Heart left ventricle (tissue), 16 donors: ENCODE measurements at places on chromosomes 3 and 15. TPM values are rescaled to one million over a fixed set of nuclear protein-coding genes. Genes with fewer than 3 reads are reported as not detected.
A peak's percentile ranks its signal among the peaks of the same experiment; 100 is the strongest.

KBTBD13 gene
- total RNA-seq: 7.7 TPM

- DNase-seq: no peak
Measured at GRCh38 chr15:34942363-34942762, 27.2 kb downstream of the AQR start.

- no peak for DNase-seq
Measured at GRCh38 chr3:102529452-102529851, 94.6 kb downstream of the ZPLD1 start.

DNA sequence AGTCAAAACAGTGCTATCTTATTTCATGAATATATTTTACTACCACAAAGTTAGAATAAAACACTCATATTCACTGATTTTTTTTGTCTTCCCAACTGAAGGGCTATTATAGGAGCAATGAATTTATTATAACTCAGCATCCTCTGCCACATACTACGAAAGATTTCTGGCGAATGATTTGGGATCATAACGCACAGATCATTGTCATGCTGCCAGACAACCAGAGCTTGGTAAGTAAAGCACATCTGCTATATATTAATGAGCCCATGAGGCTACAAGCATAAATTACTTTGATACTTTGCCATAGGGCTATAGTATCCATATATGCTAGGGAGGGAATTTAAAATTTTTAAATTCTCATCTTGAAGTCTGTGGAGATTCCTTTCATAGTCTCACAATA lies 95.9 kb downstream of the FEZF2 start:
- no peak for DNase-seq

PLA2G4F gene
- total RNA-seq: 0.54 TPM

GRCh38 chr15:55977231-55977630 lies 16.2 kb downstream of the NEDD4 start:
- no peak for DNase-seq

GRCh38 chr3:151166161-151166560 lies 36.9 kb downstream of the GPR171 start:
- DNase-seq: no peak

DNA sequence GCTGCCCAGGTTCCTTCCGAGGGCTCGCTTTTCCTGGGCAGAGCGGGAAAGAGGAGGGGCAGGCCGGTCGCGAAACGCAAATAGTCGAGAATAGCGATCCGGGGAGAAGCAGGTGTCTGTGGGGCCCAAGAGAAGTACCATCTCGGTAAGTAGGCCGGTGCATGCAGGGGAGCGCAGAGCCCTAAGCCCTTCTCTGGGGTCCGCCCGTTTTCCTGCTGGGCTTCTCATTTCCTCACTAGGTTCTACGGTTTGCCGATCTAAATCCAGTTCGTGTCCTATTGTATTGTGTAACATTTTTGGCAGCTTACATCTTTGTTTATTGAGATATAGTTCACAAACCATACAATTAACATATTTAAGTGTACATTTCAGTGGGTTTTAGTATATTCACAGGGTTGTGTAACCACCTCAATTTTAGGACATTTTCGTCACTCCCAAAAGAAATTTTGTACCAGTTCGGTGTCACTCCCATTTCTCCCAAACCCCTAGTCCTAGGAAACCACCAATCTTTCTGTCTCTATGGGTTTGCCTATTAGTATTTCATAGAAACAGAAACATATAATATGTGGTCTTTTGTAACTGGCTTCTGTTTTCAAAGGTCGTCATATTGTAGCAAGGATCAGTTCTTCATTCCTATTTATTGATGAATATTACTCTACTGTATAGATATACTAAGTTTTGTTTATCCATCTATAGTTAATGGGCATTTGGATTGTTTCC lies 6.8 kb upstream of the TRIM69 start:
- DNase-seq: peak; percentile 46

DNA sequence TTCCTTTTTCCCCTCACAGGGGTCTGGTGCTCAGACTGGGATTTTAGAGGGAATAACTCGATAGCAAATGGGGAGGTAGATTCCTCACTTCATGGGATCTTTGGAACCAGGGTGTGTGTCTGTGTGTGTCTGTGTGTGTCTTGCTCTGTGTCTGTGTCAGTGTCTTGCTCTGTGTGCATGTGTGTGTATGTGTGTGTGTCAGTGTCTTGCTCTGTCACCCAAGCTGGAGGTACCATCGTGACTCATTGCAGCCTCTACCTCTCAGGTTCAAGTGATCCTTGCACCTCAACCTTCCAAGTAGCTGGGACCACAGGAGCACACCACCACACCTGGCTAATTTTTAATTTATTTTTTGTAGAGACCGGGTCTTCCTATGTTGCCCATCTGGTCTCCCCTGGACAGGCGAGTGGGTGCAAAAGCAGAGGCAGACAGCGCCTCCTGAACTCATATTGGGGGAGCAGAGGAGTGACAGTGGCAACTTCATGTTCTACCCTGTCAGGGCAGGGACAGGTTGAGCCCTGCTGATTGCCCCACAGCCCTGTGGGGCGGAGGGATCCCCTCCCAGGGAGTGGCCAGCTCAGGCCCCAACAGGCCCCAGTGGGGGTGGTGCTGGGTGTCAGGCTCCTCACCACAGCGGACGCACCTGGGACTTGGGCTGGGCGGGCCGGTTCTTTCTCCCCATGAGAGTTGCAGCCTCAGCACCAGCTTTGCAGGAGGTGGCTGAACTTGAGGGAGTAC lies 10.4 kb upstream of the SEMA4B start:
- DNase-seq: no peak

CDCP1 gene
- 4.9 TPM for total RNA-seq

PLA2G4D gene
- not detected for total RNA-seq

GNAT1 gene
- 0.40 TPM for total RNA-seq

CEP152 gene
- 1.3 TPM for total RNA-seq

DNA sequence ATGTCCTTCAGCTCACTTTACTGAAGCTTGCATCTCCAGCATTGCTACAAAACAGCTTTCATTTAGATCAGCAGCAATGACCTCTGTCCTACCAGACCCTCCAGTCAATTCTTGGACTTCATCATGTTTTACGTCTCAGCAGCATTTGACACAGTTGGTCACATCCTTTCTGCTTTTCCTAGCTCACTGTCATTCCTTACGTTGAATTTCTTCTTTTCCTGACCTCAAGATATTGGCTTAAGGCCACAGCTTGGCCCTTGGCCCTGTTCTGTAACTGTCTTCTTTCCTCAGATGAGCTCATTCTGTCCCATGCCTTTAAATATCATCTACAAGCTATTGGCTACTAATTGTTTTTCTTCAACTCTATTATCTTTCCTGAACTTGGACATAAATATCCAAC lies 576.2 kb upstream of the KCNMB2 start:
- peak; percentile 25 for DNase-seq

GRCh38 chr3:44340058-44340395 lies 1.5 kb downstream of the TCAIM start:
- DNase-seq: no peak

ABI3BP gene
- total RNA-seq: 15.8 TPM

DNA sequence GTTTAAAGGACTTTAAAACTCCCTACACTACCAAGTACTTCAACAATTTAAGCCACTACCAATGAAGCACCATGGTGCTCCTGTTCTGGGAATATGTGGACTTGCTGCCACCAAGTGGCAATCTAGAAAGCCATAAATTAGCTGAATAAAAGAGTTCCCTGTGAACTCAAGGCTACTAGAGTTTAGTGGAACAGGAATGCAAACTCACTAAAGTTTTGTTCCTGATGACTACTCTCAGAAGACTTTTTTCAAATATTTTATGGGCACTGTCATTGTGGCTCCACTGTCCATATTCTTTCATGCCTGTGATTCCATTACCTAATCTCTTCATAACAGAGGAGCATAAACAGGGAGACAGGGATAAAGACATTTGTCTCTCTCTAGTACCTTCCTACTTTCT lies 63.9 kb downstream of the TMCC1 start:
- DNase-seq: no peak

ALPK3 gene
- 140 TPM for total RNA-seq

DNA sequence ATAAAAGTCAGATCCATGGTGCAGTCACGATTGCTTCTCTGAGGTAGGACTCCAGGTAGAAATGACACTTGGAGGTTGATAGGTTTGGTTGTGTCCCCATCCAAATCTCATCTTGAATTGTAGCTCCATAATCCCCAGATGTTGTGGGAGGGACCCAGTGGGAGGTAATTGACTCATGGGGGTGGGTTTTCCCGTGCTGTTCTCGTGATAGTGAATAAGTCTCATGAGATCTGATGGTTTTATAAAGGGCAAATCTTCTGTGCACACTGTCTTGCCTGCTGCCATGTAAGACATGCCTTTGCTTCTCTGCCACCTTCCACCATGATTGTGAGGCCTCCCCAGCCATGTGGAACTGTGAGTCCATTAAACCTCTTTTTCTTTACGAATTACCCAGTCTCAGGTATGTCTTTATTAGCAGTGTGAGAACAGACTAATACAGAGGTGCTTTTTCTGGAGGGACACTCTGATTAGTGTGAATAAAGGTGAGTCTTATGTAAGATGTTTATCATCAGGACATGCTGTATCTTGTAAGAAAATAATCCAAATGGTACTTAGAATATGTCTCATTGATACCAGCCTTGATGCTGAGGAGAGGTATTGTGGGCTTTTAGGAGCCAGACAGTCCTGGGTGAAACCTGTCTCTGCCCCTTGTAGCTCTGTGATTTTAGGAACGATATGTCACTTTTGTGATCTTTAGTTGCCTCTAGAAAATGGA lies 43.0 kb downstream of the SLCO3A1 start:
- DNase-seq: no peak

GRCh38 chr3:151697496-151697895 lies 36.2 kb upstream of the AADACL2 start:
- DNase-seq: no peak

GRCh38 chr3:50294089-50294488 lies 1.9 kb upstream of the IFRD2 start:
- DNase-seq: no peak

- DNase-seq: no peak
Measured at GRCh38 chr15:60379525-60380274, 18.1 kb downstream of the ANXA2 start.

DNA sequence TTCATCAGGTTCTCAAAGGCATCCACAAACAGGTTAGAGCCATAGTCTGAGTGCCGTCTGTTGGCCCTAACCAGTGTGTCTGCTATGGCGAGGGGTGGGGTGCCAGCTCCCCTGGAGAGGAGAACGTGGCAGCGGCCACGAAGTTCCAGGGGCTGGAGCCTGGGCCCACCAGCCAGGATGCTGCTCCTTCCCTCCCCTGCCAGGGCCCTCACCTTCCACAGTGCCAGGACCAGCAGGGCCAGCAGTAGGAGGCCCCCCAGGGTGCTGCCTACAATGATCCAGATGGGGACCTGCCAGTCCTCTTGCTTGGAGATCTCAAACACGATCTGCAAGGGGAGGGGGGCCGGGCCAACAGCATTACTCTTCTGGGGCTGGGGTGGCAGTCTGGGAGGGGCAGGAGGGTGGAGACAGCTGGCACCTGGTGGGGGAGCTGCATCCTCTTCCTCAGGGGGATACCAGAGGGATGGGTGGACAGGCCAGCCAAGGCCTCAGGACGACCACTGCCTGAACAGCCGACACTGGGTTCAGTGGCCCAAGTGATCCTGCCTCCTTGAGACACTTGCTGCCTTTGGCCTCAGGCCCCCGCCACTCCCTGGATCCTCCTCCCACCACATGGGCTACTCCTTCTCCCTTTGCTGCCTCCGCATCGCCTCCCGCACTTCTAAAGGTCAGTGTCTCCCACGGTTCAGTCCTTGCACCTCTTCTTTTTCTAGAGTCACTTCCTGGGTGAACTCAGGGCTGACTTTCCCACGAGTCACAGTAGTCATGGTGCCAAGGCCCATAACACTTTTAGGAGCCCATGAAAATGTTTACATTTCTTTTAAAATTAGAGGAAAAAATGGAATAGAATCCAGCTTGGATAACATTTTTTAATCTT lies 26.3 kb downstream of the FEM1B start:
- no peak for DNase-seq

DNA sequence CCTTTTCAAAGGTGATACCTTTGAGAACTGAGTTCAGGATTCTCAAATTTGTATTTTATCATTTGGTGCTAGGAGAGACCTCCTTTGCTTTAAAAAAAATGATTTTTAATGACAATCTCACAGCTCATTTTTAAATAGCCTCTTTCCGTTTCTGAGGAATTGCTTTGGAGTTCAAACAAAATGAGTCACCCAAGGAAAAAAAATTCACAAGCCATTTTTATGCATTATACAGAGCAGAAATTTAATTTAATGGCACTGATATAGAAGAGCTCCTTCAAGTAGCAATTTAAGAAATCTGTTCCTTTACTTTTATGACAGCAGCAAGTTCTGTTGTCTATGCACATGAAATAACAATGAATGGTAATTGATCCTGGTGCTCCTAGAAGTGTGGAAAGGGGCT lies 337.9 kb upstream of the KCNMB2 start:
- DNase-seq: no peak

FYTTD1 gene
- 78.3 TPM for total RNA-seq

GRCh38 chr3:153615863-153616262 lies 453.8 kb downstream of the RAP2B start:
- no peak for DNase-seq

DNA sequence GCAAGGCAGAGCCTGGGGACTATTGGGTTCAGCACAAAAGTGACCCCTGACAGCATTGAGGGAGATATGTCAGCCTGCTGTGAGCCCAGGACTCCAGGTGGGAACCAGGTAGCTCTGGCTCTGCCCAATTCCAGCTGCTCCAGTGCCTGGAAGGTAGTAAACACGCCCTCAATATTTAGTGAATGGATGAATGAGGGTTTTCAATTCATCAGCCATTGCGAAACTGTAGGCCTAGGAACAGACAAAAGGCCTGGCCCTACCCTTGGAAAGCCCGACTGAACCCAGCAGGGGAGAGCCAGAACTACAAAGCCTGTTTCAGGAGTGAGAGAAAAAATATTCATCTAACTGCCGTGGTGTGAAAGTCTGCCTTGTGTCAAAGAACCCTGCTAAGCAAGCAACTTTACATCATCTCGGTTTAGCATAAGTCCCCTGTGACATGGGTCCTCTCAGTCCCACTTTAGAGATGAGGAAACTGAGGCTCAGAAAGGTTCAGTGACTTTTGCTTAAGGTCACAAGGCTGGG lies 8.1 kb upstream of the CSK start:
- no peak for DNase-seq

DNA sequence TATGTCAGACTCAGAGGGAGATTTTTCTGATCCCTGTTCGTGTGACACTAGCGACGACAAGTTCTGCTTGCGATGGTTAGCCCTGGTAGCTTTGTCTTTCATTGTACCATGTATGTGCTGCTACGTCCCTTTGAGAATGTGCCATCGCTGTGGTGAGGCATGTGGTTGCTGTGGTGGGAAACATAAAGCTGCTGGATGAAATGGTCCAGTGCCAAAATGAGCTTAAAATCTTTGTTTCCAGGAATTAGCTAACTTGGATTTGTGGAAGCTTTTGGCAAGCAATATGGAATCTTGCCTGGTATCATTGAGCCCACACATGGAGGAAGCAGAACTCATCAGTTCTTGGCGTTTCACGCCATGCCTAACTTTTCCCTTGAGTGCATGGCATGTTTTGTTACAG lies 98.8 kb downstream of the SPRED1 start:
- DNase-seq: no peak

DNA sequence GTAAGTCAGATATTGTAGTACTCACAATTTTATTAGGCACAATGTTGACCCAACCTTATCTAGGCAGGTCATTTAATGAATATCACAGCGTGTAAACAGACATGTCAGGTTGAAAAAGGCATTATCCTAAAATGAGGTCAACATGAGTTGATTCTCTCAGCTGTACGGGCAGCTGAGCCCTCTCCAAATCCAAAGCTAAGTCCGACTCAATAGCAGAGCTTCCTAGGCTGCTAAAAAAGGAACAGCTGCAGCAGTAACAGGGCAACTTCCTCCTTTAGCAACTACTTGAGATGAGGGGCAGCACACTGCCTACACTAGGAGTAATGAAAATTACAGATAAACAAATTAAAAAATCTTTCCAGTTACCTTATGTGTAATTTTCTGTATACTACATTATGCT lies 189.2 kb downstream of the CADM2 start:
- no peak for DNase-seq
